ENCODE measurements at places on chromosomes 5 and 9.
A peak's percentile ranks its signal among the peaks of the same experiment; 100 is the strongest.

GRCh38 chr5:59522201-59522831 lies 371.2 kb downstream of the PDE4D start:
- no peaks in the 10 kb centered on the region for H3K27me3 ChIP-seq
- H3K27ac ChIP-seq: no peak overlapping the region
- no peaks in the 10 kb centered on the region for H3K36me3 ChIP-seq
- no peak for DNase-seq
- H3K4me3 ChIP-seq: no peak overlapping the region

DNA sequence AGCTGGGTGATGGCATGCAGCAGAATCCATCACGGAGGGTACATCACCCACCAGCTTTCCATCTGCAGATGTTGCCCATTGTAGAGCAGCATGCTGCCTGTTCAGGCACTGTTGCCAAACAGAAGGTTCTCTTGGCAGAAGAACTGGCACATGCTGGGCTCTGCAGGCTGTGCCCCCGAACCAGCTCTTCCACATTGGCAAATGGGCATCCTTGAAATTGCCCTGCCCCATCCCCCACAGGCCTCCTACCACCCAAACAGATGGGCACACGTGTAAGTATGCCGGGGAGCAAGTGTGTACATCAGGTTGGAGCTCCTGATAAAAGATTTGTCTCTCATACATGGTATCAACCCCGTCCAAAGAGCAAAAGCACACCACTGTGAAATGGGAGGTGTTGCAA lies 220.3 kb upstream of the TAS2R1 start:
- no peak overlapping the region for H3K4me3 ChIP-seq
- no peaks in the 10 kb centered on the region for H3K36me3 ChIP-seq
- H3K27me3 ChIP-seq: no peaks in the 10 kb centered on the region
- DNase-seq: no peak
- no peak overlapping the region for H3K27ac ChIP-seq

- H3K27ac ChIP-seq: peak overlapping the region; percentile 91
- H3K4me1 ChIP-seq: peaks cover 26% of the 10 kb centered on the region
- H3K36me3 ChIP-seq: peaks cover 72% of the 10 kb centered on the region
- DNase-seq: peak; percentile 74
- no peaks in the 10 kb centered on the region for H3K27me3 ChIP-seq
- peak overlapping the region; percentile 19 for H3K4me3 ChIP-seq
These were observed 41.8 kb upstream of the CDKN2B start for GRCh38 chr9:22050924-22051323.

GRCh38 chr9:77735494-77735893 lies 87.4 kb upstream of the GNA14 start:
- peaks cover 20% of the 10 kb centered on the region for H3K36me3 ChIP-seq
- H3K4me3 ChIP-seq: no peak overlapping the region
- no peaks in the 10 kb centered on the region for H3K27me3 ChIP-seq
- DNase-seq: no peak
- H3K27ac ChIP-seq: no peak overlapping the region

DNA sequence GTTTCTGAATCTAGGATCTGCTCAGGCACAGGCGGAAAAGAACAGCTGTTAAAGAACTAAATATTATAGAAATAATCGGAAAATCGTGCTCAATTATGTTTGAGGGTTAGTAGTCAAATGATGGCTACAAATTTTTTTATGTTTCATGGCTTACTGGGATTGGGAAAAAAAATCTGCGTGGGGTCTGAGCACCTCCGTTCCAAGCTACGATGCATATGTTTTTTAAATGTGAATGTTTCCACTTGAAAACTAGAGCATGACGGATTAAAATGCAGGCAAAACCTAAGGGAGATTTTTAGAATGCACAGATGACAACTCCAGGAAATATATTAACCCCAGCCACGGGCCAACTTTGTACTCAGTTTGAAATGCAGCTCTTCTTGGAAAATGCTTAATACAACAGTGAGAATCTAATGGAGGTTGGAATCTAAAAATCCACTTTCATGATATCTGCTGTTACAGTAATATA lies 5.3 kb downstream of the OTP start:
- no peaks in the 10 kb centered on the region for H3K27me3 ChIP-seq
- no peaks in the 10 kb centered on the region for H3K4me1 ChIP-seq
- no peak for DNase-seq
- H3K36me3 ChIP-seq: no peaks in the 10 kb centered on the region
- H3K4me3 ChIP-seq: no peak overlapping the region
- H3K27ac ChIP-seq: no peak overlapping the region

- no peak overlapping the region for H3K27ac ChIP-seq
- H3K4me3 ChIP-seq: no peak overlapping the region
- DNase-seq: no peak
- H3K4me1 ChIP-seq: no peaks in the 10 kb centered on the region
These were observed 368.0 kb upstream of the GRIN3A start for GRCh38 chr9:102106439-102106838.

DNA sequence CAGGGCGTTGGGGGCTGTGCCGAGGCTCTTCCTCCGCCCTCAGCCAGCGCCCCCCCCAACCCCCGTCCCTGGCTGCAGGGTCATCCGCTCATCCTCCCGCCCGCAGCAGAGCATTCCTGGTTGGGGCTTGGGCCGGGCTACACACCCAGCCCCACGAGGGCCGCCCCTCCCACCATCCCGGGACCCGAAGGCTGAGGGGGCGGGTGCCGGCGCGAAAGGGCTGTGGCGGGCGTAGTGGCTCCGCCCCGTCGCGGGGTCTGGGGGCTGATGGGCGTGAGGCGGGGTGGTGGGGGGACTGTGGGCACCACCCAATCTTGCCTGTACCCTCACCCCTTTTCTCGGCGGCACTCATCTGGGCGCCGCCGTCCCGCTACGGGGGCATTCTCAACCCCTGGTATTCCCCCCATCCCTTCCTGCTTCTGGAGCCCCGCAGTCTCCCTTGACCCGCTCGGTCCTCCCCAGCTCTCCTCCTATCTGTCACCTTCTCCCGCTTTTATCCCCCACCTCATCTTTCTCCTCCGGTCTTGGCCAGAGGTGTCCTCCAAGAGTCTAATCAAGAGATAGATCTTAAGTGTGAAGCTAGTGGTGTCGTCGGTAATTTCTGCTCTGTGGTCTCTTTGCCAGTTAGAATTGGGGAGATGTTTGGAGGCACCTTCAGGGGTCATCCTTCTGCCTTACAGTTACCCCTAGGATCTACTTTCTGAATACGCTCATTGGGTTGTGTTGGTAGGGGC lies 1.6 kb downstream of the FER start:
- H3K27ac ChIP-seq: peak overlapping the region; percentile 63
- no peaks in the 10 kb centered on the region for H3K27me3 ChIP-seq
- no peaks in the 10 kb centered on the region for H3K36me3 ChIP-seq
- no peak for DNase-seq

GRCh38 chr9:91298311-91298710 lies 63.4 kb downstream of the AUH start:
- H3K36me3 ChIP-seq: peaks cover 31% of the 10 kb centered on the region
- no peak overlapping the region for H3K4me3 ChIP-seq
- no peaks in the 10 kb centered on the region for H3K27me3 ChIP-seq
- no peak for DNase-seq
- no peaks in the 10 kb centered on the region for H3K4me1 ChIP-seq
- no peak overlapping the region for H3K27ac ChIP-seq

DNA sequence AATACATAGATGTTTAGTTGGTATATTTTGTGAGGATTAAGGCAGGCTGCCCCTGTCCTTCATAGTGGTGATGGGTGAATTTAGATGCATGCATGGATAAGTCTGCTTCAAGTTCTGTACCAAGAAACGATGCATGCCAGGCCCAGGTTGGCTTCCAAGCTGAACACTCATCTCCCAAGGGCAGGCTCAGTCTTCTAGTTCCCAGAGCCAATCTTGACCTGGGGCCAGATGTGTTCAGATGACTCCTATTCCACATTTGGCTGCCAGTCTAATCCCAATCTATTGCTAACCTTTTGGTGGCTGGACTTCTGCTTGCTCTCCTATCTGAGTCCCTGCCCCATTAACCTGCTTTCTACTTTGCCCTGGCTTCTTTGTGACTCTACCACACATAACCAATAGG lies 18.5 kb upstream of the SNAPC3 start:
- DNase-seq: no peak
- H3K27me3 ChIP-seq: no peaks in the 10 kb centered on the region
- no peaks in the 10 kb centered on the region for H3K36me3 ChIP-seq
- H3K4me1 ChIP-seq: no peaks in the 10 kb centered on the region

DNA sequence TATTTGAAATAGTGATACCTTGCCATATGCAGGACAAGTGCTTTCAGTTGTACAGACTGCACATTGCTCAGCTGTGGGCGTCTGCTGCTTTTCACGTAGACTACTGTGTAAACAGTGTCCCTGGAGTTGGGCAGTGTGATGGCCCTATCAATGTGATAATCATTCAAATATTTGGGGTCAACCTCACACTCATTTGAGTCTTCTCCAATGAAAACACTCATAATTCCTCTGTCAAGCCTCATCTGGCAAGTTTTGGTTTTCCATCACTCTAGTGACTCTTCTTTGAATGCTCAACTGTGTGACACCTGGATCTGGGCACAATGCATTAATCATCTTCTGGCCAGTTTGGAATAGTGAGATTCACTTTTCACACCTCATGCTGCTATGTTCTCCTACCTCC lies 64.4 kb downstream of the UGCG start:
- H3K36me3 ChIP-seq: no peaks in the 10 kb centered on the region
- no peaks in the 10 kb centered on the region for H3K4me1 ChIP-seq
- no peak overlapping the region for H3K4me3 ChIP-seq
- no peak overlapping the region for H3K27ac ChIP-seq
- no peak for DNase-seq
- H3K27me3 ChIP-seq: peaks cover 3% of the 10 kb centered on the region

DNA sequence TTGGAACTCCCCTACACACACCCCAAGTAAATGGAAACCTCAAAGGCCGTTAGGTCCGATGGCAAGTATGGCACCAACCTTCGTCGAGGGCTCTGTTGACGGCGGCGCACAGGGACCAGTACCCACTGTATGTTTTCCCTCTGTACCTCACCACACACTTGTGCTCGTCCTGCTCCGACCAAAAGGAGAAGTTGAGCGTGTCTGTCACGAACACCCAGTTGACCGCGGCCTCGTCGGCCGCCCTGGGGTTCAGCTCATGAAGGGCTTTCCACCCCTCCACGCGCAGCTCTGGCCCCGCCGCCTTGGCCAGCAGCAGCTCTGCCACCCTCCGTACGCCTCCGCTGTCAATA lies 24.0 kb downstream of the HNRNPK start:
- H3K36me3 ChIP-seq: peaks cover 5% of the 10 kb centered on the region
- peak overlapping the region; percentile 47 for H3K4me3 ChIP-seq
- H3K27ac ChIP-seq: peak overlapping the region; percentile 77

DNA sequence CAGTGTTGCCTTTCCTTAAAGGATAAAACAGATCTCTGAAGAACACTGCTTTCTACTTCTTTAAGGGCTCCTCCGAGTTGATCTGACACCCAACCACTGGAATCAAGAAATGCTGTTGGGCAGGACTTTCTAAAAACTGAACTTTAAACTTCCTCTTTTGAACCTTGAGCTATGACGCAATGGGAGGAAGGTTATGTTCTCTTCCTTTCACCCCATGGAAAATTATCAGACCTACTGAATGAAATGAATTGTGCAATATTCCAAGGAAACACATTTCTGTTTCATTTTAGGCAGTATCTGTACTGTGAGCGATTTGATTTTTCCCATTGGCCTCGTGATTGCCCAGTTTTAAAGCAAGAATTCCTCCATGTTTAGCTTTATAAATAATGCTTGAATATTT lies 206.0 kb upstream of the PRR16 start:
- no peak overlapping the region for H3K4me3 ChIP-seq
- H3K27me3 ChIP-seq: no peaks in the 10 kb centered on the region
- no peak for DNase-seq
- no peaks in the 10 kb centered on the region for H3K36me3 ChIP-seq
- H3K4me1 ChIP-seq: no peaks in the 10 kb centered on the region

- H3K4me3 ChIP-seq: no peak within 1 kb of the TSS
- no peaks in the 10 kb centered on the region for H3K36me3 ChIP-seq
These were observed at the start of gene IZUMO3 for GRCh38 chr9:24545847-24546522. TSS of gene IZUMO3 (minus strand) at chr9:24545897. CDS start at chr9:24545649, 248 bp downstream.

DNA sequence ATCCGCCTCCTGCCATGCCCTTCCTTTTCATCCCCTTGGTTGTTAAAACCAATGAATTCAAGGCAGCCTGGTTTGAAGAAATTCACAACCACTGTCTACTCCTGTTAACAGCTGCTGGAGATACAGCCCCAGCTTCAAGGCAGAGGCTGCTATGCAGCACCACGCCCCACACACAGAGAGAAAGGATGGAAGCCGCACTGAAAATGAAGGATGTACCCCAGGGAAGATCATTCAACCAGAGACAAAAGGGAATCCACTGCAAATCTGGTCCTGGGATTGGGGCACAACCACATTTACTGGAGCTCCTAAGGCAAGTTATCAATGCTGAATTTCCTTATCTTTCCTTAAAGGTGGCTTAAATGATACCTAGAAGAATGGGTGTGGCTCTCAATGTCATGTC lies 58.7 kb downstream of the DPYSL3 start:
- H3K27ac ChIP-seq: no peak overlapping the region
- no peak overlapping the region for H3K4me3 ChIP-seq
- no peak for DNase-seq
- H3K4me1 ChIP-seq: no peaks in the 10 kb centered on the region
- no peaks in the 10 kb centered on the region for H3K27me3 ChIP-seq
- H3K36me3 ChIP-seq: no peaks in the 10 kb centered on the region

DNA sequence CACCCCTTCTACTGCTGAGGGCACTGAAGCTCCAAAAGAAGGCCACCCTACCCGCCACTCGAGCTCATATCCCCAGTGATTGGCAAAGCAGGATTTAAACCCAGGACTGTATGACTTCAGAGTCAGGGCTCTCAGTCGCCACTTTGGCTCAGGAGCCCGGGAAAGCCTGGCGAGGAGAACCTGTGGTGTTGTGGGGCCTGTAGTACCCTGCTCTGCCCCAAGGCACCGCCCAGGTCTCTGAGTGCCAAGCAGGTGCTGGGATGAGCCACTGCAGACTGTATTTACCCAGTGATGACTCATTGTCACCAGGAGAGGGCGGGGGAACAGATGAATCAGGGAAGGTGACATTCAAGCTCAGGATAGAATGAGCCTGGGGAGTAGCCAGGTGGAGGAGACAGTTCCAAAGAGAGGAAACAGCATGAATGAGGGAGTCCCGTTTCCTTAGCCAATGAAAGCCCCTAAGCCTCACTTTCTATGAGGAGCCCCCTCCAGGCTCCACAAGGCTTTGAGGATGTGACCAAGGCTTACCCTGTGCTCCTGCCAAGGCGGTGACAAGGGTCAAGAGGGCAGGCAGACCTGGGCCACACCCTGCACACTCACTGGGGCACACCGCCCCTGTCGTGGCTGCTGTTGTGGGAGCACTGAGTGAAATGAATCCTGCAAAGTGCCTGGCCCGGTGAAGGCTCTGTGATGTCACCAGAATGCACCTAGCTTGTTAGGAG lies 17.8 kb upstream of the DPM2 start:
- DNase-seq: peak; percentile 39
- no peaks in the 10 kb centered on the region for H3K4me1 ChIP-seq
- H3K4me3 ChIP-seq: no peak overlapping the region
- no peaks in the 10 kb centered on the region for H3K27me3 ChIP-seq
- no peaks in the 10 kb centered on the region for H3K36me3 ChIP-seq

- H3K27me3 ChIP-seq: peaks cover 3% of the 10 kb centered on the region
- H3K36me3 ChIP-seq: no peaks in the 10 kb centered on the region
- DNase-seq: no peak
- H3K4me3 ChIP-seq: no peak overlapping the region
These were observed 47.0 kb downstream of the PLK2 start for GRCh38 chr5:58412932-58413331.

GRCh38 chr5:174937201-174938123 lies 213.1 kb downstream of the MSX2 start:
- H3K27me3 ChIP-seq: no peaks in the 10 kb centered on the region
- H3K4me1 ChIP-seq: no peaks in the 10 kb centered on the region
- H3K36me3 ChIP-seq: no peaks in the 10 kb centered on the region
- H3K4me3 ChIP-seq: no peak overlapping the region
- DNase-seq: no peak
- H3K27ac ChIP-seq: no peak overlapping the region

All from DND-41 (cell line).